Stimulated activated CD8-positive, alpha-beta memory T cell treated with anti-CD3 and anti-CD28 coated beads, Interleukin-4, amount 100 ng/mL, for 1 hour (primary cell): ENCODE measurements at places on chromosomes 6 and 20.

DNA sequence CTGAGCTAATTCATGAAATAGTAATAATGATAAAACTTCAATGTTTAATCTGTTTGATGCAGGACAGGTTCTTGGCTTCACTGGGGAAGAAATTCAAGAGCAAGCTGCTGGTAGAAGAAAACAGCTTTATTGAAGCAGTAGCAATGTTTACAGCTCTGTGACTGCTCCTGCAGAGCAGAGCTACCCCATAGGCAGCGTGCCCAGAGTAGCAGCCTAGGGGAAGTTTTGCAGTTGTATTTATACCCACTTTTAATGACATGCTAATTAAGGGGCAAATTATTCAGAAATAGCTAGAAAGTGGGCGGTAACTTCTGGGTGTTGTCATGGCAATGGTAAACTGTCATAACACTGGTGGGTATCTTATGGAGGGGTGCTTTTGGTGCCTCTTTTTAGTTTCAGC lies 518.0 kb downstream of the RFPL4B start:
- DNase-seq = no peak

DNA sequence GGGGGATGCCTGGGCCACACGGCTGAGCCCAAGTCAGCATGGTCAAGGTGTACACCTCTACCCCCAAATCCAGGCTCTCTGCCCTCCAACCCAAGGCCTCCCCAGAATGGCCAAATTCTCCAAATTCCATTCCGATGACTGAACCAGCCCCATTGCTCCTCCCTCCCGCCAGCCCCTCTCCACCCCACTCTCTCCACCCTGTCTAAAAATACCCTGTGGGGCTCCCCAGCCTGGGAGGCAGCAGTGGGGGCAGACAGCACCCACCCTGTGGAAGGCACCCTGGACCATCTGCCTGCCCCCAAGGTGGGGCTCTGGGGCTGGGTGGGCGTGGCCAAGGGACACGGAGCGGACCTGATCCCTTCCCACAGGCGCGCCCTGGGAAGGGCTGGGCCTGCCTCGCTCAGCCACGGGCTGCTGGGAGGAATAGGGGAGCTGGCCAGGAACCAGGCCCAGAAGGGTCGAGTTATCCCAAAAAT lies 11.4 kb downstream of the TEAD3 start:
- no peak for DNase-seq

GRCh38 chr6:127069659-127070279 lies 48.7 kb upstream of the RSPO3 start:
- no peak for DNase-seq

DNA sequence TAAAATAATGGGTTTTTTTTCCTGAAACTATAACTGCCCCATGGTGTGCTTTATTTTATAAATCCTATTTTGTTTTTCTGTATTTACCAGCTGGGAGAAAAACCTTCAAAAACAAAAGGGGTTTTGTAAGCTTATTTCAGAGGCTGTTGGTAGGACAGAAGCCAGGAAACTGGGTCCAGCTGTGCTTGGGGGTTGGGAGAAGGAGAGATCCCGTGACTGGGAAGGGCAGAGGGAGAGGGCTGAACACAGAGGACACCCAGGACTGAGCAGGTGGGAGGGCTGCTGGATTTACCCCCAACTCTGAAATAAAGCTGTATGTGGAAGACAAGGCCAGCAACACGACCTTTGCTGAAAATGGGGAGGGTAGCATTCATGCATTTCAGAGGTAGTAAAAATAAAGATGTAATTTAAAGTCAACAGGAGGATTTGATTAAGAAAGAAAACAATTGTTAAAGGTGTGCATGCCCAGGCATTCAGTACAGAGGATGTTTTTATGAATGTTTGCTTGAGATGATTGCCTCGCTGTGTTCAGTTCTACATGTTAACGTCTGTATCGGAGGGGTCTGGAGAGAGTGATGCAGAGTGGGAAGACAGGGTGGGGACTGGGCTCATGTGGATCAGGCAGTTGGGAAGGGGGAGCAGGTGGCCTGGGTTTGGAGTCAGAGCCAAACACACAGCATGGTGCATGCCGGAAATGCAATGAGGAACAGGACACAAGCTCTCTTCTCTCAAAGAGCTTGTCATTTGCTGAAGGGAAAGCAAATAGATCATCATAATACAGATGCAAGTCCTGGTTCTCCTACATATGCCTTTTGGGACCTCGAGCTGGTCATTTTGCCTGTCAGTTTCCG lies 21.4 kb downstream of the ARFGEF3 start:
- DNase-seq = no peak

- DNase-seq = no peak
These were observed 52.5 kb upstream of the CCN2 start for GRCh38 chr6:132003516-132004178.

DNA sequence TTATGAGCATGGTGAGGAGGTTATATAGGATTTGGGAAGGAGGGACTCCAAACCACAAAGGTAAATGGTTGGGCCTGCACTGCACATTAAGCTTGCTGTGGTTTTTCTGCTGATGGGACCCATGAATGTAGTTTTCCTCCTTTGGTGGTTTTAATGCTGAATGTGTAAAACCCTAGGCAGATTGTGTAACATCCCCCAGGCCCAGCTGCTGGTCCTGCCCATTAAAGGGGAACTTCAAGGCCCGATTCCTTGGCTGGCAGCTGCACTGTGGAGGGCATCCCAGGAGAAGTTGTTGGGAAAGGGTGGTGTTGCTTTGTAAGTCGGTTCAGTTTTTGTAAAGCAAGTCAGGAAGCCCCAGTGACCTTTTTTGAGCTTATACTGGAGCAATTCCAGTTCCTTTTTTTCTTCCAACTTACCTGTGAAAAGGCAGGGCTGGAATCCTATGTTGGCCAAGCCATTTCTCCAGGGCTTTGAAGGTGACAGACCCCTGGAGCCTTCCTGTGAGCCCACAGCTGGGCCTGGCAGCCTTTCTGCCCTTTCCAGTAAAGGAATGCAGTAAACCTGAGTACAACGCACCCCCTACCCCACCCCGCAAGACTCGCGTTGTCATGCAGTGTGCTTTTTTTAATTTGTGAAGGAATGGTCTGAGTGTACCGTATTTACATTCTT lies 43.1 kb upstream of the NAA20 start:
- DNase-seq = no peak

GRCh38 chr6:97882755-97883154 lies 599.7 kb upstream of the MMS22L start:
- no peak for DNase-seq

DNA sequence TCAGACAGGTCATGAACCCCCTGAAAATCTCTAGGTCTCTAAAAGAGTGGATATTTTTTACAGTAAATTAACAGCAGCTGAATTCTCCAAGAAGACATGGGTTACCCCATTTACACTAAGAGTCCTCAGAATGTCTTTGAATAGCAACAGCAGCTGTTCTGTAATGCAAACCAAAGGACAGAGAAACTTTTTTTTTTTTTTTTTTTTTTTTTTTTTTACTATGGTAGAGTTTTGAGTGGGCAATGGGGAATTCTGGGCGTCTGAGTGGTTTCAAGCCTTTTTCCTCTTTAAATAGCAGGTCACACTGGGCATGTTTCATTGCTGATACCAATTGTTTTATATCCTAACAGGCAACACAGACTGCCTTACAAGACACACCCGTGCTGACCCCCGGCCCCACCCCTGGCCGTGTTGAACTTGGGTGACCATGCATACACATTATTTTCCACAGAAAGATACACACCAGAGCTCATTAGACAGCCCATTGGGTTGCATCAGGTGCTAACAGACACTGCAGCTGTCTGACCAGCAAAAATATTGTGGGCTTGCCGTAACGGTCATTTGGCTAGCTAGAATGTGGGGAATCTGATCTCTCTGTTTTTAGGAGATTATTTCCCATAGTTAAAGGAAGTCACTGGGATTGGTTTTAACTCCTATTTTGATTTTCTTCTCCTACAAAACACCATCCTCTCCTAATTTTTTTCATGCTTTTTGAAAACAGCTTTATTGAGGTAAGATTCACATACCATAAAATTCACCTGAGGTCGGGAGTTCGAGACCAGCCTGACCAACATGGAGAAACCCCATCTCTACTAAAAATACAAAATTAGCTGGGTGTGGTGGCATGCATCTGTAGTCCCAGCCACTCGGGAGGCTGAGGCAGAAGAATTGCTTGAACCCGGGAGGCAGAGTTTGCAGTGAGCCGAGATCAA lies 26.7 kb upstream of the IRF4 start:
- DNase-seq = no peak
